CD4-positive, alpha-beta T cell treated with Interleukin-15 for 4 hours (primary cell): ENCODE measurements at places on chromosomes 7 and 10.
A peak's percentile ranks its signal among the peaks of the same experiment; 100 is the strongest.

- no peak for DNase-seq
Measured at GRCh38 chr7:116449950-116450349, 49.6 kb upstream of the CAV2 start.

DNA sequence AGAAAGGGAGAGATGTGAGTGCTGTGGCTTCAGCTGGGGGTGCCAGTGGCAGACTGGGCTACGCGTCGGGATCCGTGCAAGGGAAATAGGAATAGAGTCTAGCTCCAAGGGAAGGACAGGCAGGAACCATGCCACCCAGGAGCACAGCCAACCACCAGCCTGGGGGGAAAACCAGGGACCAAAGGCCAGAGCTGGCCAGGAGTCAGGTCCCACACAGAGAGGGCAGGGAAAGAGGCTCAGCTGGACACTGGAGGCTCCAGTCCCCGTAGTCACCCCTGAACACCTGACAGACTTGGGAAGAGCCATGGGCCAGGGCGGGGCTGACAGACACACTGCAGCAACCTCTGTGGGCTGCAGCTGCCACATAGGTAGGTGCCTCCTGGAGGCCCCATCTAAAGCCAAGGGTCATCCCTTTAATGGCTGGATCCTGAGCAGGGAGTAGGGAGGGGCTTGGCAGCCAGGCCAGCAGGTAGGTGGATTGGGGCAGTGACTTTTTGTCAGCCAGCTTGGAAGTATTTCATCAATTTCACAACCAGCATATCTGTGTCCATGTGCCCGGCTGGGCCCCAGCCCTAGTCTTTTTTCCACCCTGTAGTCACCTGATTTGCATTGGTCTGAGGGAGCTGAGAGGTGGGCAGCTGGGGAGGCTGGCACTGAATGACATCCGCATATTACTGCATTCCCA, 163.2 kb downstream of the SH2D4B start:
- DNase-seq: no peak

GRCh38 chr7:8092140-8092539, 123.5 kb downstream of the GLCCI1 start:
- DNase-seq: no peak

GRCh38 chr10:50367732-50368131, 116.4 kb upstream of the ASAH2 start:
- DNase-seq: peak; percentile 8

GRCh38 chr10:30816159-30816819, 186.7 kb upstream of the LYZL2 start:
- no peak for DNase-seq

- no peak for DNase-seq
Measured at GRCh38 chr7:22193450-22193983, 163.4 kb downstream of the RAPGEF5 start.

GRCh38 chr7:23494009-23494408, 23.7 kb upstream of the IGF2BP3 start:
- no peak for DNase-seq

DNA sequence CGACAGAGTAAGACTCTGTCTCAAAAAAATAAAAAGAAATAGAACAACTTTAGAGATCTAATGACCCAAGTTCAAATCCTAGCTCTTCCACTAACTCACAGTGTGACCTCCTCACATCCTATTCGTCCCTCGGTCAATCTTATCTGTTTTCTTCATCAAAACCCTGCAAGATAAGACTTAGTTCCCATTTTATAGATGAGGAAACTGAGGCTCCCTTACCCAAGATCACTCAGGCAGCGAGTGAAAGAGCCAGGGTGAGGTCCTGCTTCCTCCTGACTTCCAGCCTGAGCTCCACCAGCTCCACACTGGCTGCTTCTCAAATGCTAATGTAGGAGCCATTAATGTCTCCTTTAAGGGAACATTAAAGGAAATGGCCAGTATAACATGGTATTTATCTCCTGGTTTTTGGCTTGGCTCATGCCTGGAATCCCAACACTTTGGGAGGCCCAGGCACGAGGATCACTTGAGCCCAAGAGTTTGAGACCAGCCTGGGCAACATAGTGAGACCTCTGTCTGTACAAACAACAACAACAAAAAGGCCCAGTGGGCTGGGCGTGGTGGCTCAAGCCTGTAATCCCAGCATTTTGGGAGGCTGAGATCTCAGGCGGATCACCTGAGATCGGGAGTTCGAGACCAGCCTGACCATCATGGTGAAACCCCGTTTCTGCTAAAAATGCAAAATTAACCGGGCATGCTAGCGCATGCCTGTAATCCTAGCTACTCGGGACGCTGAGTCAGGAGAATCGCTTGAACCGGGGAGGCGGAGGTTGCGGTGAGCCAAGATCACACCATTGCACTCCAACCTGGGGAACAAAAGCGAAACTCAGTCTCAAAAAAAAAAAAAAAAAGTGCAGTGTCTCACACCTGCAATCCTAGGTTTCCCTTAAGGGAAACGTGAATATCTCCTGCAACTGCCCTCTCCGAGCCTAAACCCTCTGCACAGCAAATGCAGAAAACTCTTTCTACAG, 3.4 kb upstream of the RHBDD2 start:
- no peak for DNase-seq

DNA sequence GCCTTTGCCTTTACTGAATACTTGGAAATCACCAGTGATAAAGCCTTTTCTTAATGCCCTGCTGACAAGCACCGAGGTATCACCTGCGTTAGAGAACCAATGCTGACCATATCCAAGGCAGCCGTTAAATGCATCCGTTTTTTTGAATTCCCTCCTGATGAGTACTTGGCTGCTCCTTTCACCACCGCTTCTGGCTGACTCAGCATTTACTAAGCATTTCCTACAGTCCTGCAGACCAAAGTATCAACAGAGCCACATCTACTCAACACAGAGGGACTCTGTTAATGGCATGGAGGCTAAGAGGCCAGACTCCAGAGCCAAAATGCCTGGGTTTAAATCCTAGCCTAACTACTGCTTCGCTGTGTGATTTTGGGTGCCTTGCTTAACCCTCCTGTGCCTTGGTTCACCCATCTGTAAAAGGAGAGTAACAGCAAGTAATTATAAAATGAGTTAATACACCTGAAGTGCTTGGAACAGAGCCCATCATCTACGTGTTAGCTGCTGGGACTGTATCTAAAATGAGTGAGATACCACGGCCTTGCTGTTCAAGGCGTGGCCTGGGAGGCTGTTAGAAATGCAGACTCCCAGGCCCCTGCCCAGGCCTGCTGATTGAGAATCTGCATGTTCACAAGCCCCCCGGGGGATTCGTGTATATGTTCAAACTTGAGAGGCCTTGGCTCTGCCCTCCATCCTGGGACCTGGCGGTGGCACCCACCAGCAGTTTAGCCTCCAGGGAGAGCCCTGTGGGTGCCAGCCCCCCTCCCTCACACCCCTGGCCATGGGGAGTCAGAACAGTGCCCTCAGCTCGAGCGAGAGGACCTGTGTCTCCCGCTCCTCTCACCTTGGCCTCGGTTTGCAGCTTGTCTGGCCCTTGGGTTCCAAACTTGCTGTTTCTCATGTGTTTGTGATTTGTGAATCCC, 30.8 kb upstream of the EFCAB10 start:
- no peak for DNase-seq

DNA sequence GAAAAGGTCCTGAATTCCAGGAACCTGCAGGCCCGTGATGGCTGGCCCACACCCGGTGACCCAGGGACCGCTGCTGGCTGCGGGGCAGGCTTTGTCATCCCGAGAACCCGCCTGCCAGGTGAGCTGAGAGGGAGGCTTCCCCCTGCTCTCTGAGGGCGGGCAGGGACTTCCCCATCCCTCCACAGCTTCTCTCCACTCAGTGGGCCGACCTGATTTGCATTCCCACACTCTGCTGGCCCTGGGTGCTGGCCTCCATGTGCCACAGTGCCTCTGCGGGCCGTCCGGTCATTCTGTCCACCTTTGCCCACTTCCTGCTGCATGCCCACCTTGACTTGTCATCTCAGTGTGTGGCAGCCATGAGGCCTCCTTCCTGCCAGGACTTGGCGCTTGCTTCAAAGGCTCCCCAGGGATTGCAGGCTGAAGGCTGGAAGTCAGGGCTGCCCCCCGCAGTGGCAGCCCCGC, 35.3 kb downstream of the PALD1 start:
- no peak for DNase-seq

GRCh38 chr7:29434380-29434768, 129.3 kb upstream of the PRR15 start:
- no peak for DNase-seq

GRCh38 chr7:9846902-9847301, 1126.8 kb upstream of the PHF14 start:
- DNase-seq: no peak
